Stimulated activated CD4-positive, alpha-beta T cell treated with anti-CD3 and anti-CD28 coated beads, Interleukin-1b, Interleukin-23, amount 100 ng/mL, for 1 hour (primary cell): ENCODE measurements at places on chromosomes 6 and 20.

DNA sequence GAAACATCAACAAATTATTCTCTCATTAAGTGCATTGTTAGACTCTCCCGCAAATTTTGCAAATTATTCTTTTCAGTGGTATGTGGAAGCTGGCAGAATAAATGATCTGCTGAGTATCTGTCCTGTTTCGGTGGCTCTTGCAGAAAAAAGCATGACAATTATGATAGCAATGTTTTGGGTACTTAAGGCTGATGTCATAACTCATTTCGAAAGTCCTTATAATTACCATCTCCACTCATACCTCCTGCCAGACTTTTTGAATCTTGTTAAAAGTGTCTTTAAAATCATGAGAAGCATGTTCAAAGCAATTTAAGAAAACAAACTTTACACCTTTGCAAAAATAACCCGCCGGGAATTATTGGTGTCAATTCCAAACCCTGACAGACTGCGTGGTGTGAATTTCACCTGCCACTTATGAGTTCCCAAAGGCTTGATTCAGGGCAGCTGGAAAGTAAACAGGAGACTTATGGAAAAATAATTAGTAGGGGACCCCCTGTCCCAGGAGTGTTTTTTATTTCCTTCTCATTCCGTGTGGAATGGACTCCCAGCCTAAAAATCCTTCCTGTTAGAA is 87.6 kb upstream of the E2F3 start:
- no peak for DNase-seq

- no peak for DNase-seq
These were observed 5.5 kb downstream of the SNRPB start for GRCh38 chr20:2465100-2465499.

- no peak for DNase-seq
These were observed 71.2 kb downstream of the PDE7B start for GRCh38 chr6:135922746-135923145.

DNA sequence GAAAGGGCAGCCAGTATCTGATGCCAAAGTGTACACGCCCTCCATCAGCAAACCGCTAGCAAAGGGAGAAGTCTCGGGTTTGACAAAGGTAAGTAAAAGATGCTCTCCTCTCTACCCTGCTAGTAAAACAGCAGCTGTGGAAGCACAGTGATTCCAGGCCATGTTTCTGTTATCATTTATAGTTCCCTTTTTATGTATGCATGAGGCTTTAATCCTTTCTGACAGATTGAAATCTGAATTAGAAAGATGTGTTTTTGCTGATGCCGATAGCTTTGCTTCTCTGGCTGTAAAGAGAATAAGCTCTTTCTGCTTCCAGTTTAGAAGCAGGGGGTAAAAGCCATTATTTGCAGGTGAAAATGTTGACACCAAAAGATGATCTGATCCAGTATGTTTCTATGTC is 392.4 kb upstream of the SOX4 start:
- no peak for DNase-seq

GRCh38 chr20:10970109-10970508 is 296.3 kb upstream of the JAG1 start:
- DNase-seq: no peak

DNA sequence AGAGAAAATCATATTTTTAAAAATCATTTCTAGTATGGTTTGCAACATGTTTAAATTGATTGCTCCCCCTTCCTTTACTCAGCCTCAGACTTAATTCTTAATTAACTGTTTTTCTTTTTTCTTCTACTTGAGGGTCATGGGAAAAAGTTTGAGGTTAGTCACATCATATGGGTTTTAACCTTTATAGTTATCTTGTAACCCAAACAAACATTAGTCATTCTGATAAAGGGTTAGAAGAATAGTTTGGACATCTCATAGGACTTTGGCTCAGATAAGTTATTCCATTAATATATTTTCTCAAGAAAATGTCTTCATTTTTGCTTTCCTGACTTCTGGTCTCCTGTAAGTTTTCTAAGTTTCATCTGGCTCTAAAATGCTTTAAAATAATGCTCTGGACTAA is 34.5 kb upstream of the TSPYL1 start:
- DNase-seq: no peak

- DNase-seq: no peak
These were observed 54.9 kb downstream of the PRR18 start for GRCh38 chr6:166253281-166253681.

- DNase-seq: no peak
These were observed 14.8 kb upstream of the BCLAF1 start for GRCh38 chr6:136304410-136304809.

DNA sequence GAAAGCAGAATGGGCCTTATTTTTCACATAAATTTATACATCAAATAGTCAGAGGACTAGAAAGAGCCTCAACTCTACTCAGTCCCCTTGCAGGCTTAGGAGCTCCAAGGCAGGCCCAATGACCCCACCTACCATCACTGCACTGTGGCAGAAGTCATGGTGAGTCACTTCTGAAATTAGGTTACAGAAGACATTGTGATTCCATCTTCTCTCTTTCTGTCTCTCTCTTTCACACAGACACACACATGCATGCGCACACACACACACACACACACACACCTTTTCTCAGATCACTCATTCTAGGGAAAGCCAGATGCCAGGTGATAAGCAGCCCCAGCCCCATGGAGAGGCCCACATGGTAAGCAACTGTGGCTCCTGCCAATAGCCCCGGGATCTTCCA is 103.8 kb downstream of the C6orf118 start:
- no peak for DNase-seq

DNA sequence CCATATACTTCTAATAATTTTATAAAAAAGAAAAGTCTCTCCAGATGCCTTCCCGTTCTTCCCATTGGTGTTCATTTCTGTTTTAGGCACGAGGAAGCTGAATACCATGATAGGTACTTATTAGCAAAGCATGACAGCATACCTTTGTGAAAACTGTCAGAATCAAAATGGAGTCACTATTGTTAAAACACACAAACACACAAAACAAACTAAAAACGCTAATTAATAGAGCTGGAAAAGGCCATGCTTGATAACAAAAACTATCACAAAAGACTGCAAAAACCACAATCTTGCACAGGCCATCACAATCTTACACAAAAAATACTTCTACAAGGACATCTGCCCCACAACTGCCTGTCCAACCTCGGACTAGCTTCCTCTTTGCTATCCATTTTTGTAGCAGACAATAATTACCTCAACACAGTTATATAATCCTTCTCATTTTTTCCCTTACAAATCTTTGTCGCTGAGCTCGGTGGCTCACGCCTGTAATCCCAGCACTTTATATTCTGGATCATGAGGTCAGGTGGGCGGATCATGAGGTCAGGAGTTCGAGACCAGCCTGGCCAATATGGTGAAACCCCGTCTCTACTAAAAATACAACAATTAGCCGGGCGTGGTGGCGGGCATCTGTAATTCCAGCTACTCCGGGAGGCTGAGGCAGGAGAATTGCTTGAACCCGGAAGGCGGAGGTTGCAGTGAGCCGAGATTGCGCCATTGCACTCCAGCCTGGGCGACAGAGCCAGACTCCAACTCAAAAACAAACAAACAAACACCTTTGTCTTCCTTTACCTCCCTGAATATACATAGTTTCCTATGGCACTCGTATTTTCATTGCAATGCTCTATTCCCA is 3.2 kb upstream of the ABT1 start:
- no peak for DNase-seq

DNA sequence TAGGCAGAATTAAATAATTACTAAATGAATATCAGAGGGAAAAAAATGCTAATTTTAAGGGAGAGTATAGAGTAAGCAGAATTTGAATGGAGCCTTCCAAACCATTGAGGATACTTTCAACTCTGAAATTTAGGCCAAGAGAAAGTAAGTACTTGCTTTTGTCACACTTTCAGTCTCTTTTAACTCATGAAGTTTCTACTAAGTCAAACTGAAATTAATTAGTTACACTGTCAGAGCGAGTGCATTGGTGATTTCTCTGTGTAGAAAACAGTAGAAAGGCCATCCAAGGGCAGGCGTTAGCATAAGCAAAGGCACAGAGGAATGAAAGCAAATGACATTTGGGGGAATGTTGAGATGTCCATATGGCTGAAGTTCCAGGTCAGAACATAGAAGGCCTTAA is 92.9 kb downstream of the PLEKHG1 start:
- DNase-seq: no peak

GRCh38 chr6:87366072-87366827 is 21.6 kb downstream of the C6orf163 start:
- DNase-seq: no peak

DNA sequence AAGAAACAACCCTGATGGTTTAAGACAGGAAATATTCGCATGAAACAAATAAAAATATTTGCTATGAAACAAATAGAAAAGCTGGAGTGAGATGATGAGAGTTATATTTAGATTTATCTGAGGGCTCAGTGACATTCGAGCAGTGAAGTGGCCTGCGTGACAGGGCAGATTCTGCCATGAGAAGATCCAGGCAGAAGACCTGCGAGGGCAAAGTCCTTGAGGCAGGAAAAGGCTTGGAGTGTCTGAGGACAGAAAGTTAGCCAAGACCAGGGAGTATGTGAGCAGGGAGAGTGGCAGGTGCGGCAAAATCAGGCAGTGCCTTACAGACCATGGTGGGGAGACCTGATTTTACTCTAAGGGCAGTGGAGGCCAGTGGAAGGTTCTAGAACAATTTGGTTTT is 66.9 kb upstream of the RIN2 start:
- DNase-seq: no peak

DNA sequence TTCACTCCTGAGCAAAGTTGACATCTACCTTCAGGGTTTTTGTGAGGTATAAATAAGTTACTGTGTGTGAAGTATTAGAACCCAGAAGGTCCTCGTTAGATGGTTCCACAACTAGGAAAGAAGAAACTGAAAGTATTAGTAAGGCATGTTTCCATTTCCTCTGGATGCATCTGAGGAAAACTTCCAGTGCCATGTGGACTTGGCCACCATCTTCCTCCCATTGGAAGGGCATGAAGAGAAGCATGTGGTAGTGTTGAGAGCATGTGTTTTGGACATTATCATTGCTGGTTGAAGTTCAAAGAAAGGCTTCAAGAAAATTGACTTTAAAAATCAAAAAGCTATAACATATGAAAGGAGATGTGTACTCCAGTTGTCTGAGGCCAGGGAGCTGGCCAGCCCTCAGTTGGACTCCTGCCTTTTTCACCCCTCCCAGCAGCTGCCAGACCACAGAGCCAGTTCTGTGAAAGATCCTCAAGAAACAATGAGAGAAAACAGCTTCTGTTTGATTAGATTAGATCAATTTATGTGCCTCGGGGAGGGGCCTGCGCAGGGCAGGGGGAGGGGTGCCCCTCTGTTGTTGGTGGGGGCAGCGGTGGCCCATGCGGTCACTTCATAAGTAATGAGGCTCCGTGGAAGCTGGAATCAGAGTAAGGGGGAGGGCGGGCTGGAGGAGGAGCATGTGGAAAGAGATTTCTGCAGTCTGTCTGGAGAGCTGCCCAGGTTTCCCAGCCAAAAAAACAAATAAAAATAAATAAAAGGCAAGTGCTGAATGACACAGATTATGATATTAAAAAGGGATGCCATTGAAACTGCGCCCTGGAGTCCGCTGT is 154.0 kb downstream of the JARID2 start:
- DNase-seq: no peak

GRCh38 chr6:51292659-51293058 is 474.0 kb downstream of the TFAP2B start:
- no peak for DNase-seq

DNA sequence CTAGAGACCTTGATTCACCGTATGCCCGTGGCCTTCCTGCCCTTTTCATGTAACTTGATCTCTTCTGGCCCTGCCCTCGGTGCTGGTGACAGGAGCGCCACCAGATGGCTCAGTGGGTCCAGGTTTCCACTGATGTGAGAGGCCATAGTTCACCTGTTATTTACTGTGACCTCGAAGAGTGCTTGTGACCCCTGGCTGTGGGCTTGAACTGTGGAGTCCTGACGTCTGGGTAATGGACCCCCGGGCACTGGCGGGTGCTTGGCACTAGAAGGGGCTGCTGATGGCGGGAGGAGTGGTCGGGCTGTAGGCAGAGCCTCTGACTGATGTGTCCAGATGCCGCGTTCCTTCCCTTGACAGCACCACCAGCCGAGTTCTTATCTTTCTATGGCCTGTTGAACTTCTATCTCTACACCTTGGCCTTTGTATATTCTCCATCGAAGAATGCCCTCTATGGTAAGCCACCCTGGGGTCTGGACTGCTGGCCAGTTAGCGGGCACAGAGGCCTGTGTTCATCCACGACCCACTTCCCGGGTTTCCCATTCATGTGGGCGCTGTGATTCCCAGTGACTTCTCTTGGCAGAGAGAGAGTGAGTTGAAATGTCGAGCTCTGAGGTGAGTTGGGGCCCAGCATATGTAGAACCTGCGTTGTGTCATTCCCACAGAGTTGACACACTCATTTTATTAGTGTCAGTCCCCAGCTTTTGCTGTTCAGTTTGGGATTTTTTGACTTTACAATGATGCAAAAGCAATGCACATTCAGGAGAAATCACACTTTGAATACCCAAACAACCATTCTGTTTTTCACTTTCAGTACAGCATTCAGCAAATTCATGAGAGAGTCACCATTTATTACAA is 14.9 kb downstream of the DYNLT1 start:
- no peak for DNase-seq

DNA sequence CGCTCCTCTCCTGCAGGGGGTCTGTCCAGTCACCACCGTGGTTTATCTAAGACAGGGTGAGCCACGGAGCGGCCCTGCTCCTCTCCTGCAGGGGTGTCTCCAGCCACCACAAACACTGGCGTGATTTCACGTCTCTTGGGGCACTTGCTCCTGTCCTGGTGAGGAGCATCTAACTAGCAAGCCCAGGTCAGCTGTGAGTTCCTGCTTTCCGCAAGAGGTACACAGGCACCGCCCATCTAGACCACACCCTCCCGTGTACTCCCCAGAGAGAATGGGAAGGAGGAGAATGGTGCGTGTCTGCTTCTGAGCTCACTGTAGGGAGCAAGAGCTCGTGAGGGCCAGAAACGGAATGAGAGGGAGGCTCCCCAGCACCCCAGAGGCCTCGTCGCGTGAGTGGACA is 40.7 kb downstream of the DACT2 start:
- DNase-seq: no peak
